ENCODE measurements at places on chromosomes 4 and X. TPM values are rescaled to one million over a fixed set of nuclear protein-coding genes. Genes with fewer than 3 reads are reported as not detected.

Gene SHROOM4
- total RNA-seq: not detected

Gene POF1B
- 2.9 TPM for total RNA-seq

Gene PPP1R2C
- total RNA-seq: not detected

Gene SHISA3
- total RNA-seq: not detected

Gene CSN1S1
- not detected for total RNA-seq

Gene MTMR1
- 15.7 TPM for total RNA-seq

Gene MAGEB1
- total RNA-seq: not detected

Gene CRLF2
- 1.5 TPM for total RNA-seq

Gene FAM47E
- 0.08 TPM for total RNA-seq

Gene TMPRSS11F
- not detected for total RNA-seq

Gene GYG2
- total RNA-seq: 4.4 TPM

Gene ADRA2C
- 11.7 TPM for total RNA-seq

Gene TCEAL9
- 93.1 TPM for total RNA-seq

All from A549 treated with CpdA at 1 μM for 4 hours (cell line).